ENCODE measurements at places on chromosomes 6 and 20.

GRCh38 chr6:35494161-35494563 is 2.7 kb downstream of the TEAD3 start:
- peak; percentile 22 for DNase-seq

DNA sequence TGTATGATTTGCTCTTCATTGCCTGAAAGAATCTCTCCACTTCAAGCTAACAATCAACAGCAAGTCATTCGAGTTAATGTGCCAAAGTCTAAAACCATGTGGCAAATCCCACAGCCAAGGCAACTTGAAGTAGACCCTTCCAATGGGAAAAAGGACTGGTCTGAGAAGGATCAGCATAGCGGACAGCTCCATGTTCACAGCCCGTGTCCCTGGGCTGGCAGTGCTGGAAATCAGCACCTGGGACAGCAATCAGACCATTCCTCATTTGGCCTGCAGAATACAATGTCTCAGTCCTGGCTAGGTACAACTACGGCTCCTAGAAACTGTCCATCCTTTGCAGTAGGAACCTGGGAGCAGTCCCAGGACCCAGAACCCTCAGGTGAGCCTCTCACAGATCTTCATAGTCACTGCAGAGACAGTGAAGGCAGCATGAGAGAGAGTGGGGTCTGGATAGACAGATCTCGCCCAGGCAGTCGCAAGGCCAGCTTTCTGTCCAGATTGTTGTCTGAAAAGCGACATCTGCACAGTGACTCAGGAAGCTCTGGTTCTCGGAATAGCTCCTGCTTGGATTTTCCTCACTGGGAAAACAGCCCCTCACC is 1.1 kb downstream of the GJA10 start:
- DNase-seq: peak; percentile 53

GRCh38 chr6:158939255-158940159 is 60.5 kb downstream of the RSPH3 start:
- DNase-seq: peak; percentile 18

DNA sequence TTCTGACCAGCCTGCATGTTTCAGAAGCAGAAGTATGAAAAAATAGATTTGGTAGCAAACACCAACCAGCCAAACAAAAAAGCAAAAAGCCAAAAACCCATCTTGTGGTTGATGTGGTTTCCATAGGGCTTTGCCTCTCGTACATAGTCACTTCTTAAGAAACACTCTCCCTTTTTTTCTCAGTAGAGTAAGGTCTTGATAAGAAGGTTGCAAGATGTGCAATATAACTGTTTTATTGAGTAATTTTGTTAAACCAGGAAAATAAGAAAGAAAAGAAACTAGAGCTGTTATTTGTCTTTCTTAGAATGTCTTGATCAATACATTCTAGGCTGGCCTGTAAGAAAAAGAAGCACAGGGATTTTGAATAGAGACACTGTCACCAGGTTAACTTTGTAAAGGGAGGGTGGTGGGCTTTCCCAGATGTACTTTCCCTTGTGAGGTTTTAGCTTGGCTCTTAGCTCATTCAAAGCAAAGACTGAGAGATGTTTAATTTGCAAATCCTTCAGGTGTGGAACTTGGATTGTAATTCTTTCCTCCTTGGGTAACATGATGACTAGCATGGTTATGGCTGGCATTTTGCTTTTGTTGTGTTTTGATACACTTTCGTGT is 49.7 kb downstream of the AKAP12 start:
- no peak for DNase-seq

GRCh38 chr20:19993958-19994669 is 23.0 kb upstream of the NAA20 start:
- peak; percentile 91 for DNase-seq

DNA sequence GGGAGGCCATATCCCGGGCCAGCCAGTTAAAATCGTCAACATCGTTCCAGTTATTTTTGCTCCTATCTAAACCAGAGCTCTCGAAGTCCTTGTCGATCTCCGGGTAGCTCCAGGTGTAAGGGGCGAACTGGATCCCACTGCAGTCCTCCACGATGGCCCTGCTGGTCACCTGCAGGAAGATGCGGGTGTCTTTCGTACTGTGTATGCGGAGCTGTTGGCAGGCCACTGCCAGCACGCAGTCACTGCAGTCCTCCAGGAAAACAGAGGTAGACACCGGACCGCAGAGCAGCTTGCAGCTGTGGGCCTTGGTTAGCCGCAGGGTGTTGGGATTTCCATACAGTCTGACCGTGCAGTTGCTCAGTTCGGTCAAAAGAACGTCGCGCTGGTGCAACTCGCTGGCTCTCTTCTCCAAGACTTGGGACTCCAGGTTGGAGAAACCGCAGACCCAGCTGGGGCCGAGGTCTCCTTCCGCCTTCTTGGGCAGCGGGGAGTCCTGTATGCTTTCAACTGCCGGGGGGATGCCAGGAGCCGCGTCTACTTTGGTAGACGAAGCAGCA is 742 bp downstream of the TBCC start:
- DNase-seq: peak; percentile 36

DNA sequence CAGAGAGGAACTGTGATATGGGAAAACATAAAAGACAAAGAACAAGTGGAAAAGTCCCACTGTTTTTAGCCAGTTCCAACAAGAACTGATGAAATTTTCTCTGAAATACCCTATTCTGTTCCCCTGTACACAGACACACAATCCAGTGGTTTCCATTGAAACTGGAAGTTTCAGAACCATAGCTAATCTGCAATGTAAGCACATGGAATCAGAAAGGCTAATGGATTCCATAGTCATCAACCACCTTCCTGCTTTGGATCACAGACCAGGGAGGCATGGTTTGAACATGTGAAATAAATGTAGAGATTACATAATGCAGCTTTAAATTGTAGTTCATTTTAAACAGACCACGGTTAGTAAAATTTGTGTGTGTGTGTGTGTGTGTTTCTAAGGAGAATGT is 242.1 kb downstream of the GJA1 start:
- no peak for DNase-seq

- DNase-seq: peak; percentile 39
These were observed 879 bp downstream of the MEP1A start for GRCh38 chr6:46794068-46794467.

DNA sequence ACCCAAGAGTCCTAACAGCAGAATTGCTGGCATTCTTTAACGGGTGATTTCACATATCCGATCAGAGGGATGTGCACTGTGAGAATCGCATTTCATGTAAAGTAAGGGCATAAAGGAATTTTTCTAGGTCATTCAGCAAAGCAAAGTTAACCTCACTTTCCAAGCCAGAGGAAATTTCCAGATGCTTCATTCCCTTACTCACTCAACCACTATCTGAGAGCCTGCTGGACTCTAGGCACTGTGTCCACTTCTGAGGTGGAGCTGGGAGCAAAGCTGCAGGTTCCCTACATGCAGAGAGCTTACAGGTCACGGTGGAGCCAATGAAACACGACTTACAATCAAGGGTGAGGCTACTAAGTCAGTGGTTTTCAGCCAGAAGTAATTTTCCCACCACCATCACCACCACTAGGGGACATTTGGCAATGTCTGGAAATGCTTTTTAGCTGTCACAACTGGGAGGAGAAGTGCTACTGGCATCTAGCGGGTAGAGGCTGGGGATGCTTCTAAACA is 34.5 kb upstream of the TSHZ2 start:
- DNase-seq: peak; percentile 88

GRCh38 chr6:159461266-159461665 is 231.8 kb downstream of the SOD2 start:
- peak; percentile 20 for DNase-seq

DNA sequence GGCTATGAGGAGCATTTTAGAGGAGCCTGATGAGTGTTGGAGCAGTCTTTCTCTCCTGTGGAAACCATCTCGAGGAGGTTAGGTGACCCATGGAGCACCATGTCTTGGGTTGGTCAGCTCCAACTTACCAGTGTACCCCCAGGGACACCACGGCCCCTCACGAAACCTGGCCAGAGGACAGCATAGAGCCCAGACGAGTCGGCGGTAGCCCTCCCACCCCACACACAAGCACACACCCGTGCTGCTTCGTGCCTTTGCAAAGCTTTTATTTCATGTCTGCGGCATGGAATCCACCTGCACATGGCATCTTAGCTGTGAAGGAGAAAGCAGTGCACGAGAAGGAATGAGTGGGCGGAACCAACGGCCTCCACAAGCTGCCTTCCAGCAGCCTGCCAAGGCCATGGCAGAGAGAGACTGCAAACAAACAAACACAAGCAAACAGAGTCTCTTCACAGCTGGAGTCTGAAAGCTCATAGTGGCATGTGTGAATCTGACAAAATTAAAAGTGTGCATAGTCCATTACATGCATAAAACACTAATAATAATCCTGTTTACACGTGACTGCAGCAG is 53.6 kb downstream of the EZR start:
- no peak for DNase-seq

DNA sequence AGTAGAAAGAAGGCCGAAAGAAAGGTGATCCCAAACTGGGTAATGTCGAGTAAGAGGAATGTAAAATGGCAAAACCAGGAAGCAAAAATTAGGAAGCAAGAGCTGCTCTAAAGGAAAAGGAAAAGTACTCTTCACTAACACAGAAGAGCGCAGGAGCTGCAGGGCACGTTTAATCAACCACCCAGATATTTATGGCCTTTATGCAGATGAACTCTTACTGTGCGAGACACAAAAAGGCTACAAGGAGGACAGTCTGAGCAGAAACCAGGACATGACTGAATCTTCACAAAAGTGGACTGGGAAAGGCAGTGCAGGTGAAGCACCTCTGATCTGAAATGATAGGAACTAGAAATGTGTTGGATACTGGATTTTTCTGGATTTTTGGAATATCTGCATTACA is 15.2 kb upstream of the PRR18 start:
- DNase-seq: no peak

GRCh38 chr6:142816031-142816430 is 128.9 kb downstream of the HIVEP2 start:
- DNase-seq: no peak

GRCh38 chr6:110537208-110538123 is 61.1 kb upstream of the SLC22A16 start:
- peak; percentile 95 for DNase-seq

GRCh38 chr6:90490030-90490716 is 96.7 kb downstream of the MAP3K7 start:
- DNase-seq: no peak

DNA sequence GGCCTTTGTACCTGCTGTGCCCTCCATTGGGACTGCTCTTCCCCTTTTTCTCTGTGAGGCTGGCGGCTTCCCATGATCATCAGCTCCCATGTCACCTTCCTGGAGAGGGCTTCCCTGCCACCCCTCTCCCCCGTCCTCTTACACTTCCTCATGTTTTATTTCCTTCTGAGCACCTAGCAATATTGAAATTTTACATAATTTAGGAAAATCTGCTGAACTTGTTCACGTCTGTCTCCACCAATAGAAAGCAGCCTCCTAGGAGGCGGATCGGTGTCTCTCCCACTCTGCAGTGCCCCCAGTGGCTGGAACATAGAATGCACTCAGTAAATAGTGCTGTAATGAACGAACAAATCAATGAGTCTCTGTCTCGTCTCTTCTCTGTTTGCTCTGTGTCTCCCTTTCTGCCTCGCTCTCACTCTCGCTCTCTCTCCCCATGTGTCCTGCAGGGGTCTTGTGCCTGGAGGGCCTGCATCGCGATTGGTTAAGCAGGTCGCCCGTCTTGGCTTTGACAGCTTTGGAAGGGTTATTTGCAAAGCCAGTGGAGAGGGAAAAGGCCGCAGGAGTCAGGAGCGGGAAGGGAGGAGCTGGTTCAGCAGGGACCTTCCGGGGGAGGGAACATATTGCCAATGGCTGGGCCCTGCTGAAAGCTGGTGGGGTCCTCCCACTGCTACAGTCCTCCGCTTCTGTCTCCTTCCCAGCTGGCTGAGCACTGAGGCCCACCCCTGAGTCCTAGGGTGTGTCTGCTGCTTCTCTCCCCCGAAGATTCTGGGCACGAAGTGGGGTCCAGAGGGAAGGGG is 12.1 kb upstream of the OCSTAMP start:
- DNase-seq: peak; percentile 62

DNA sequence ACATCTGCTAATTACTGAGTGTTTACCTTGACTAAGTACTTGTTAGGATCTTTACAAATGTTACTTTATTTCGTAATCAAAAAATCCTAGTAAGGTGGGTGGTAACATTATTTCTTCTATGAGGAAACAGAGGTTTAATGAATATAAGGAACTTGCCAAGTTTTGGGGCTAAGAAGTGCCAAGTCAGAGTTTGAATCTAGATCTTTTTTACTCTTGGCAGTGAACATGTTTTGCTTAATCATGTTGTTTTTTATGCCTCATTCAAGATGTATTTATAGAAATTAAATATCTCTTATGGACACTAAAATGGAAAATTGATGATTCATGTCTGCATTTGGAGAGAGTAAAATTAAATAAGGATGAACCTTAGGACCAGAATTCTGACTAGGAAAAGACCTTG is 393.7 kb downstream of the UTRN start:
- DNase-seq: no peak

DNA sequence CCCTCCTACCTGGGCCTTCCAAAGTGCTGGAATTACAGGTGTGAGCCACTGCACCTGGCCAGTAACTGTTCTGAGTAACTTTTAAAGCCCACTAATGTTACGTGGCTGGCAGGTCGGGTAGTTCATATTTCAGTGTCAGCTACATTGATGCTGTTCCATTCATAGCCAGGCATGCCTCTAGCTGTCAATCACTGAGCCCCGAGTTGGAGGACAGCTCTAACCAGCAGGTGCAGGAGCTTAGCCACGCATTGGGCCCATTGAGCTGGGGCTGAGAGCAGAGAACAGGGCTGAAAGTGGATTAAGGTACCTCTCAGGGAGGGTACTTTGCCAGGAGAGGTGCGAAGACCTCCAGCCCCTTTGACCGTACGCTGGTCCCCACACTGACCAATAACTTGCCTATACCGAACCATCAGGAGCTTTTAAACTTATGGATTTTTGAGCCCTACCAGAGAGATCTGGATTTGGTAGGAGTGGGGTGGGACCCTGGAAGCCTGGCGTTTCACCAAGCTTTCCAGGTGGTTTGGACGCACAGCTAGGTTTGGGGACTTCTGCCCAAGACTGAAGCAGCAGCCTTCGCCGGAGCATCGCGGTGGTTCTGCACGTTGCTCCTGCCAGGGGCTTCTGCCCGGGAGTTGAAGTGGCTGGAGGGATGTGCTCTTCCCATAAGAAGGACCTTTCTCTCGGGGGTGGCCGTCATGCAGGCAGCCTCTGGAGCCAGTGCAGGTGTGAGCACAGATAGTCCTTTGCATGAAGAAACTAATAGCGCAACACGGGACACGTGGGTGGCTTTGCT is 82.6 kb downstream of the SERAC1 start:
- DNase-seq: no peak

GRCh38 chr6:98470821-98471220 is 363.6 kb upstream of the POU3F2 start:
- no peak for DNase-seq

GRCh38 chr20:54560357-54560756 is 85.0 kb downstream of the DOK5 start:
- no peak for DNase-seq

Measured in kidney tubule cell (primary cell).